ENCODE measurements at places on chromosomes 1 and 21. TPM values are rescaled to one million over a fixed set of nuclear protein-coding genes. Genes with fewer than 3 reads are reported as not detected.
A peak's percentile ranks its signal among the peaks of the same experiment; 100 is the strongest.

DNA sequence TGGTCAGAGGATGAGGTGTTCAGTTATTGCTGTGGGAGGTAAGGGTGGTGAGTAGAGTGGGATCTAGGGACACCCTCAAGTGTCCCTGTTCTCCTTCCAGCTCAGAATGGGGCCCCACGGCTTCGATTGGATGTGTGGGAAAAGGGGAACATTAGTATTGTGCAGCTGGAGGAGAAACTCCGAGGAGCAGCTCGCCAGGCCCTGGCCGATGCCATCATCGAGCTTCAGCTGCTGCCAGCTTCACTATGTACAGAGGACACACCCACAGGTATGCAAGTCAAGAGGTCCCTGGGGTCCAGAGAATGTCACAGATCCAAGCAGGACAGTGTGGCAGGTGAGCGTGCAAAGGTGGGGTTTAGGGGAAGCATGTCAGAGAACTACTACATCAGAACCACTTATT, 13.9 kb downstream of the HYI start:
- peak; percentile 70 for DNase-seq

- no peak for DNase-seq
Observed at GRCh38 chr1:42165511-42166210, 1.1 kb upstream of the GUCA2A start.

- no peak for DNase-seq
Observed at GRCh38 chr1:233561708-233562426, 52.0 kb upstream of the KCNK1 start.

DNA sequence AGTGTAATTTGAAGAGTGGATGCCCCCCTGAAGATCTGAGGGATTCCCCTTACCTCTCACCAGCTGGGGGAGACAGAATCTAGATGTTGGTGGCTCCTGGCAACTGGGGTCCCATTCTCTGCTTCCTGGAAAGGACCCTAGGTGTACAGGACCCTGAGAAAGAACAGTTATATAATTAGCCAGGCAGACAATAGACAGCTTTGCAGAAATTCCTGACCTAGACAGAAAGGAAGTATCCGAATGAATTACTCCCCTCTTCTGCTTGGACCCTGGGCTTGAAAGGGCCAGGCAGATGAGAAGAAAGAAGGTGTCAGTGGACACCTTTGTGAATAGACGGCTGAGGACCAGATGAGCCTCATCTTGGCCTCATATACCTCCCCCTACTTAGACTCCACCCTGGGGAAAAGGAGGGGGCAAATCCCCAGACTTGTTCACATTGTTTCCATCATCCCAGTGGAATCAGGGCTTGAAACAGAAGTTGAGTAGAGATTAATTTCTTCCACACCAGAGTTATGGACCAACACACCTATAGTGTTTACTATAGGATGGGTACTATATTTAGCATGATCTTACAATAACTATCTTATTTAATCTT, 1.8 kb upstream of the IQGAP3 start:
- no peak for DNase-seq

- DNase-seq = no peak
Observed at GRCh38 chr1:8472668-8473067, 154.8 kb downstream of the SLC45A1 start.

GRCh38 chr1:99669376-99669775, 23.5 kb downstream of the PALMD start:
- no peak for DNase-seq

DNA sequence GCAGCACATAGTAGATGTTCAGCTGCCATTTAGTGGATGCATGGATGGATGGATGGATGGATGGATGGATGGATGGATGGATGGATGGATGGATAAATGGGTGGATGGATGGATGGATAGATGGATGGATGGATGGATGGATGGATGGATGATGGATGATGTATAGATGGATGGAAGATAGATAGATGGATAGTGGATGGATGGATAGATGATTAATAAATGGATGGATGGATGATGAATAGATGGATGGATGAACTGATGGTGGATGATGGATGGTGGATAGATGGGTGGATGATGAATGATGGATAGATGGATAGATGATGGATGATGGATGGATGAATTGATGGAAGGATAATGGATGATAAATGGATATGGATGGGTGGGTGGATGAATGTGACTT, 20.6 kb downstream of the MATN1 start:
- no peak for DNase-seq

- no peak for DNase-seq
Observed at GRCh38 chr1:228647523-228648444, 87.5 kb upstream of the RHOU start.

DNA sequence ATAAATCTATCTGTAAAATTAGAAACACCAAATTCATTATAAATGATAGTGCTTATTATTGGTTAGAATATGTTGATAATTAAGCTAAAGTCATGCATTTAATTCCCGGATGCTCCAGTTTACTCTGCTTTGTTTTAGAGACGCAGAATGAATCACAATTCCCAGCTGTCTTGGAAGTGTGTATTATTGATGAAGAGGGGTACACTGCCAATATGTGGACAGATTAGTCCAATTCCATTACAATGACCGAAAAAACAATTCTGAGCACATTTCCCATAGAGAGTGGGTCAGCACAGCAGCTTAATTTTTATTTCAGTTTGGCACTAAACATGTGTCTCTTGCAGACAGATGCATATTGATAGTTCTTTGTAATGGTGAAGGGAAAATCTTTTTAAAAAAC, 146.7 kb downstream of the KCNT2 start:
- DNase-seq = no peak

- no peak for DNase-seq
Observed at GRCh38 chr1:205142102-205142469, 20.3 kb upstream of the RBBP5 start.

DNA sequence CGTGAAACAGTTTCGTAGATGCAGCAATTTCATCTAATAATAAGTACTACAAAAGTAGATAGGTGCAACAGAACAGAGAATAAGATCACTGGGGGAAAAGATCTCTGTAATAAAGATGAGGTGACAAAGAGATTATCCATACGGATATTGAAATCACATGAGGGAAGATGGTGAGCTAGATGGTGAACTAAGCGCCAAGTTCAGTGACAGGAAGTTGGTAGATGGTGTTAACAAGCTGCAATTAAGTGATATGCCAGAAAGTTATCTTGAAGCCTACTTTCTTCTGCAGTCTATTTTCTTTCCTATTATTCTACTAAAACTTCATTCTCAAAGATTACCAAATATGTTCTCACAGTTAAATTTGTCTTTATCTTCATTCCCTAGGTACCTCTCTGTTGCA, 7.1 kb downstream of the LRIF1 start:
- no peak for DNase-seq

- peak; percentile 45 for DNase-seq
Observed at GRCh38 chr1:15213341-15213821, 33.6 kb upstream of the FHAD1 start.

GRCh38 chr1:214327514-214327913, 46.6 kb downstream of the SMYD2 start:
- DNase-seq = no peak

GRCh38 chr1:240109130-240109529, 17.4 kb downstream of the FMN2 start:
- DNase-seq = no peak

GRCh38 chr1:77313491-77313890, 31.7 kb downstream of the AK5 start:
- DNase-seq = no peak

GRCh38 chr1:38328278-38329035, 281.9 kb upstream of the POU3F1 start:
- no peak for DNase-seq

DNA sequence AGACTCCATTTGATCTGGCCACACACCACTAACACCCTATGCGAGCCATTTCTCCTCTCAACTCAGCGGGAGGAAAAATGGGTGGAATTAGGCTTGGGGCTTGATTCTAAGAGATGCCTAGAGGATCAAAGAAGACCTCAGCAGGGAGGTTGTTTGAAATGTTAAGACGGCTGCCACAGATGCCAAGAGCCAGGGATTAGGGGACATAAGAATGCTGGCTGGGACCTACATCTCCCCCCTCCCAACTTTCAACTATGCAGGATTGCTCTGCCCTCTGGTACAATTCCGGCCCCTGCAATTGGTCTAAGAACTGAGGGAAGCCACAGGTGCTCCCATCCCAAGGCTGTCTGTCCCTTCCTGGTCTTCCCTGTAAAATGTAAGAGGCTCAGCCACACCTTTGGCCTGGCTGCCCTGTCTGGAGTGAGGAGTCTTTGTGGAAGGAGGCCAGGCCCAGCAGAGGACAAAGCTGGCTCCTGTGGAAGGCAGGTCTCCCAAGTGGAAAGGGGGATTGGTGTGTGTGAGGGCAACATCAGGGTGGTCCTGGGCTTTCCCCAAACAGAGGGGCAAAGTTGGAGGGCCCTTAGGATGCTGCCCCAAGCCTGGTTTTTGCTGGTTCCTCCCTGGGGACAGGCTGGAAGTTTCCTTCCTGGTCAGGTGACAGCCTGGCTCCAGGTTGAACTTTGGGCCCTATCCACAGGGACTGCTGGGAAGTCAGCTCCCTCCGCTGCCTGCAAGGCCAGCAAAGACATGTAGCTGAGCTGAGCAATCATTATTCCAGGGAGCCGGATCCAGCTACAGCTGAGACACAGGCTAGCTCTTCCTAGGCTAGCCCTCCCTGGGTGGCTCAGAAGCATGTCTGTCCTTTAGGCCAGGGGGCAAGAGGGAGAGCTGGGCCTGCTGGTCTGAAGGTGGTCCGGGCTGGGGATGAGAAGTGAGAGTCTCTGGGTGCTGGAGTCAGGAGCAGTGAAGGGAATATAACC, 34.5 kb upstream of the SYNC start:
- no peak for DNase-seq

DNA sequence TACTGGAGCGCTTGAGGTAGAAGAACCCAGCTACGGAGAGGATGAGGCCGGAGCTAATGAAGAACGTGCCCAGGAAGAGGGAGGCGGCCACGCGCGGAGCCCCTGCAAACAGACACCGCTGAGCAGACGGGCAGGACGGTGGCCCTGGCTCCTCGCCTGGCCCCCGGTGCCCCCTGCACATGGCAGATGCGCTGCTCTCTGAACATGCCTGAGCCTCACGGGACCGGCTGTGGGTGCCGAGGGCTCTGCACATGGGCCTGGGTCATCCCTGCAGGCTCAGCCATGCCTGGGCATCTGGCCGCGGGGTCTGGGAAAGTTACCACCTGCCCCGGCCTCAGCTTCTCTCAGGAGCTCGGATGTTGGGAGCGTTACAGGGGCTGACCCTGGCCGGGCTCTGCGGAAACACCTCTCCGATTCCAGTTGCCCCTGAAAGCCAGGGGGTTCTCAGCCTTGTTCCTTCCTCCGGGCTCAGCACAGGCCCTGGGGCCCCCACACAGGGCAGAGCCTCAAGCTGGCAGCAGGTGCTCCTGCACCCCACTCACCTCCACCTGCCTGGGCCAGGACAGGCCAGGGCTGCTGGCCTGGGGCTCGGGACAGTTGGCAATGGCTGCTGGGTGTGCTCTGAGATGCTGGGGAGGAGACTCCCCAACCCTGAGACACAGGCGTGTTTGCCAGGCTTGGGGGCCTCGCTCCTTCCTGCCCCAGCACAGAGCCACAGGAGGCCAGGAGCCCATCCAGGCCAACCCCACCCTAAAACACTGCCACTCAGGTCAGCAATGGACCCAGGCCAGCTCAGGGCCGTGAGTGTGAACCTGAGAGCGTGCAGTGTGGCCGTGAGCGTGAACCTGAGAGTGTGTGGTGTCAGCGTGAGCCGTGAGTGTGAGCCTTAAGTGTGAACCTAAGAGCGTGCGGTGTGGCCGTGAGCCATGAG, 12.1 kb upstream of the RNF223 start:
- peak; percentile 74 for DNase-seq

- no peak for DNase-seq
Observed at GRCh38 chr1:116371752-116372151, 1.3 kb upstream of the ATP1A1 start.

DNA sequence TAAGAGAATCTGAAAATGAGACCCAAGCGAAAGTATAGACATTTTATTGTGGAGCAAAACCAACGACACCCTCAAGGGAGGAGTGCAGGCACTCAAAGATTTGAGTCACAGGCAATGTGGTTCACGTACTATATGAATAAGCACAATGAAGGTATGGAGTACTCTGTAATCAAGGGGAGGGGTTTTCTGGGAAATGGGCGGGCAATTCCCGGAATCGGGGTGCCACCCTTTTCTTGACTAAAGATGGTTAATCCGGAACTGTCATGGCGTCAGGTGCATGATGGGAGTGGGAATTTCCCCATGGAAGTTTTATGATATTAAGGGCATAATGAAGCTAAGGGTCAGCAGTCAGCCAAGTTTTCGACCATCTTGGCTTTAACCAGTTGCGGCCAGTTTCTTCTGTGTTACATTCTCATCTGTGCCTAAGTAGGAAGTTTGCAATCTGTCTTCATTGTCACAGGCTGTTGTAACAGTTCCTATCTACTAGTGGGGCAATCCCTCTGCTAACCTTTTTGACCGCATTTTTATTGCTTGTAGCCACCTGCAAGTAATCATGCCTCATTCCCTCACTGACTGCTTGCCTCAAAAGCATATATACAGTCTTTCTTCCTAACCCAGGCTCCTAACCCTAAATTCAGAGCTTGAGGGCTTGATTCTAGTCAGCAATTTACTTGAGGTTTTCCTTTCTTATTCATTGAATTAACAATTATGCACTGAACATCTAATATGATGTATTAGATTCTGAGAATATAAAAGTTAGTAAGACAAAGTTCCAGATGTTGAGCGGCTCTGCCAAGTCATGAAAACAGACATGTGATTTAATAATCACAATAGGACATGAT, 775 bp upstream of the AIM2 start:
- DNase-seq = peak; percentile 87

- DNase-seq = no peak
Observed at GRCh38 chr1:78640462-78640861, 9.2 kb upstream of the IFI44 start.

DNA sequence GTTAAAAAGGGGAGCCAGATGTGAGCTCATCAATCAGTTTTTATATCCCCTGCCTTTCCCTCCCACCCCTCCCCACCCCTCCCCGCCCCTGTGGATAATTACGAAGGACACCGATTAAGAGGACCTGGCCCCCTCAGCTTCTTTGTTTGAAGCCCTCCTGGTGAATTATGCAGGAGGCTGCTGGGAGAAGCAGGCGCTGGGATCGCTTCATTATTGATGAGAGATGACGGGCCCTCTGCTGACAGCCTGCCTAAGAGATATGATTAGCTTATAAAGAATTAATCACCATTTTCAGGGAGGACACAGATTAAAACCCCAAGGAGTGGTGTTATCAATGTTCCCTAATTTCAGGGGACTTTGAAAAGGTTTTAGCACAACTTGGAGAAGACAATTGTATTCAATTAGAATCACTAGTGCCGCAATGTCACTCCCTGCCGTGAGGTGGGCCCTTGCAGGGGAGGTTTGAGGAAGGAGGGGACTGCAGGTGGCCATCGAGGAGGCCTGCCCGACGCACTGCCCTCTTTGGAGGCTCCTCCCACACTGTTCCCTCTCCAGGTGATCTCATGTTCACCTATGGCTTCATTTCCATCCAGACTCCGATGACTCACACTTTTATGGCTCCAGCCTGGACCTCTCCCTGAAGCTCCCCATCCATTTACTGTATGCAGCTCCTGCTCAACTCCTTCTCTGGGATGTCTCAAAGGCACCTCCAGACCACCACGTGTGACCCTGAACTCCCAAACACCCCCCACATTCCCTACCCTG, 67.0 kb upstream of the KLHDC7A start:
- no peak for DNase-seq

- DNase-seq = no peak
Observed at GRCh38 chr1:236159704-236160539, 17.6 kb downstream of the GPR137B start.

- no peak for DNase-seq
Observed at GRCh38 chr21:35764586-35764985, 295.7 kb downstream of the SETD4 start.

TIE1 gene
- total RNA-seq = 46.6 TPM

PHTF1 gene
- total RNA-seq = 13.2 TPM

MYOM3 gene
- total RNA-seq = 0.83 TPM

ENTREP3 gene
- total RNA-seq = 21.3 TPM

BRDT gene
- total RNA-seq = not detected

PGLYRP3 gene
- total RNA-seq = not detected

All from posterior vena cava (tissue), 2 donors.